ENCODE measurements at places on chromosomes 11 and 22.

GRCh38 chr11:44634401-44635281, 69.2 kb downstream of the CD82 start:
- peak; percentile 92 for DNase-seq

DNA sequence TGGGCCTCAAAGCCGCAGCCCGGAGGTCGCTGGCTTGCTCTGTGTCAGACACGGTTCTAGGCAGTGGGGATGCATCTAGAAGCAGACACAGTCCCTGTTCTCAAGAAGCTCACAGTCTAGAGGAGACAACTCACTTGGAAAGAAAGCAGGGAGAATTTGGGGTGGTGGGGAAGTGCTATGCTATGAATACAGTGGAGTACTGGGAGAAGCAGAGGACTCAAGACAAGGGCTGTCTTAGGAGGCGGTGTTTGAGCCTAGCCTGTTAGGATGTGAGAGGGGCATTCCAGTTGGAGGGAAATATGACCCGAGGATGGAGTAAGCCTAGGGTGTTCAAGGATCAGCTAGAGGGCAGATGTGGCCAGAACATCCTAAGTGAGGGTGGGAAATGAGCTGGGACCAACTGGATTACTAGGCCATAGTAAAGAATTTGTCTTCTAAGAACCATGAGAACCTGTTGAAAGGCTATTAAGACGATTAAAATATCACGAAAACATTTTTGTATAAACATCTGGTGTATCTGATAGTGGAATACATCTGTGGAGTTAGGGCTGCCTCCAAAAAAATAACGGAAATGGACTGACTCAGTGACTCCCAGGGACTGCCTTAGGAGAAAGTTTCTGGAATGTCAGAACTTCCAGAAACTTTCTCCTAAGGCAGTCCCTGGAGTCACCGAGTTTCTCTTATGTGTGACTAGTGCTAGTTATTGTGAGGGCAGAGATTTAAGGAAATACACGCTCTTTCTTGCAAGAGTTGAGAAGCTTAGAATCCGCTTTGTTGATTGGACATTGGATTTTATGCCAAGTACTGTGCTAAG, 1.1 kb upstream of the PITPNB start:
- no peak for DNase-seq

- no peak for DNase-seq
These were observed 1.7 kb upstream of the KRTAP5-7 start for GRCh38 chr11:71525188-71525937.

- no peak for DNase-seq
These were observed 16.4 kb upstream of the ASCC2 start for GRCh38 chr22:29854432-29854831.

GRCh38 chr11:25068451-25068850, 571.6 kb downstream of the LUZP2 start:
- DNase-seq = no peak

DNA sequence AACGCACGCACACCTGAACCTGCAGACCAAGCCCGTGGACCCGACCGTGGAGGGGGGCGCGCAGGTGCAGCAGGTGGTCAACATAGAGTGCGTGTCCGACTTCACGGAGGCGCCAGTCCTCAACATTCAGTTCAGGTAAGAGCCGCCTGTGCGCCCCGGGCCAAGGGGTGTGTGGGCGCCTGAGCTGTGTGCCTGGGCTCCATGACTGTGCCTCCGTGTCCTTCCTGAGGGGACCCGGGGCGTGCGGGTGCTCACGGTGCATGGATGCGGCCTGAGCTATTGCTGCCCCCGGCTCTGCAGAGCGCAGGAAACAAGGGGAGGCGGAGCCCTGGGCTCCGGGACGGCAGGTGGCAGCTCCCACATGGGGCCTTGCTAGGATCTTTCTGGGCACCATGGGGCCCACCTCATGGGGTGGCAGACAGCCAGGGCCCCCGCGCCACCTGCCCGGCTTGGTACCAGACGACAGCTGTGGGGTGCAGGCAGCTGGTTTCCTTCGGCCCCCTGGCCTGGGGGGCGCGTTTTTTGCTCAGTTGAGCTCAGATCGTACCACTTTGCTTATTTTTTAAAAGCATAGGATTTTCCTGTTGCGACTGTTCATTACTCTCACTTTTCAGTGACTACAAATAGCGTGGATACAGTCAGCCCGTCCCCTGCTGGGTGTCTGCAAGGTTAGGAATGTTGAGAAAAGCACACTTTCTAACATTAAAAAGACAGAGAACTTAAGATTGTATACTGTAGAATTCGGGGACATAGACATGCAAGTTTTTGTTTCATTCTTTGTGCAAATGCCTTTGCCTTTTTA, 28.3 kb downstream of the MUC6 start:
- no peak for DNase-seq

GRCh38 chr11:26953770-26954392, 40.0 kb upstream of the FIBIN start:
- DNase-seq = no peak

DNA sequence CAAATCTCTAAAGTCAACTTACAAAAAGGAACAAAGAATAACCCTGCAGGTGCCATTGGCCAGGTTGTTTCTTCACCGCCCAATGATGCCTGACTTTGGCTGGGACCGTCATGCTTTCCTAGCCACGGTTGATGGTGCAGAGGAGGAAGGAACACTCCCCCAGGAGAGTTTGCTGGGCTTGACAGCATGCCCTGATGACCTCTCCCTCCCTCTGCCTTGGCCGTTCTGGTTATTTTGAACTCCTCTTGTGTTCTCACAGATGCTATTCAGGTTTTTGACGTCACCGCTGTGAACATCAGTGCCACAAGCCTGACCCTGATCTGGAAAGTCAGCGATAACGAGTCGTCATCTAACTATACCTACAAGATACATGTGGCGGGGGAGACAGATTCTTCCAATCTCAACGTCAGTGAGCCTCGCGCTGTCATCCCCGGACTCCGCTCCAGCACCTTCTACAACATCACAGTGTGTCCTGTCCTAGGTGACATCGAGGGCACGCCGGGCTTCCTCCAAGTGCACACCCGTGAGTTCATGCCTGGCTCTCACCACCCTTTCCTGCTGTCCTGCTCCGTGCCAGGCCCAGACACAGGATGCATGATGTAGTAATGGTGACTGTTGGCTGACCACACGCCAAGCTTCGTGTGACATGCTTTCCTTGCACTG, 89.0 kb upstream of the OR4B1 start:
- DNase-seq = no peak
